ENCODE measurements at places on chromosomes 6 and 20.

DNA sequence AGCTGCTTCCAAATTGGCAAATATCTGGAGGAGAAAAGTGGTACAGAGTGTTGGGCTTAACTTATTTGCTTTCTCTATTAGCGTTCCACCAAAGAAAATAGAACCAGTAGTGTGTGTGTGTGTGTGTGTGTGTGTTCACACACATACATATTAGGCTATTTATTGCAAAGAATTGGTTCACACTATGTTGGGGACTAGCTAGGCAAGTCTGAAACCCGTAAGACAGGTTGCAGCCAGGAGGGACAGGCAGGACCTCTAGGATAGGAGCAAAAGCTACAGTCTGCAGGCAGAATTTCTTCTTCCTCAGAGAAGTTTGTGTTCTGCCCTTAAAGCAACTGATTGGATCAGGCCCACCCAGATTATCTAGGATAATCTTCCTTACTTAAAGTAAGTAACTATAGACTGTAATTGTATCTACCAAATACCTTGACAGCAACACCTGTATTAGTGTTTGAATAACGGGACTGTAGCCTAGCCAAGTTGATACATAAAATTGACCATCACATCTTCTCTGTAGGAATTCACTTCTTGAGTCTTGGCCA is 12.8 kb downstream of the KCTD20 start:
- DNase-seq: no peak

DNA sequence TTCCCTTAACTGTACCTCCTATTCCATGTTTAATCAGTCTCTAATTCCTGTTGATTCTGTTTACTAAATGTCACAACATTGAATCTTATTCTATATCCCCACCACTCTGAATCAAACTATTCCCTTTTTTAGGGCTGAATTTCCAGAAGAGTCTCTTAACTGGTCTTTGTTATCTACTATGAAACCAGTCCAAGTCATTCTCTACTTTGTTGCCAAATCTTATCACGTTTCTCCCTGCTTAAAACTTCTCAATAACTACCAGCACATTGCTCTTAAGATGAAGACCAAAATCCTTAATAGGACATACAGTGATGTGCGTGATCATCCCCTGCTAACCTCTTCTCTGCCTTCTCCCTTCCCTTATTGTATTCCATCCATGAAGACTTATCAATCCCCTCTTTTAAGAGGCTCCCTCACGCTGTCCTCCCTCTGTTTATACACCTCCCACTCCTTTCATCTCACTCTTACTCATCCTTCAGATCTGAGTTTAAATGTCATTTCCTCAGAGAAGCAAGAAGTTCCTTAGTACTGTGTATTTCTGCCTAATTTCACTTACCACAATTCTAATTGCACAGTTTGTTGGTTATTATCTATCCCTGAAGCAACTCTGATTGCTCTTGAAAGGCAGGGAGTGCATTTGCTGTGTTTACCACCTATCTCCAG is 143.0 kb upstream of the AHI1 start:
- DNase-seq: no peak

DNA sequence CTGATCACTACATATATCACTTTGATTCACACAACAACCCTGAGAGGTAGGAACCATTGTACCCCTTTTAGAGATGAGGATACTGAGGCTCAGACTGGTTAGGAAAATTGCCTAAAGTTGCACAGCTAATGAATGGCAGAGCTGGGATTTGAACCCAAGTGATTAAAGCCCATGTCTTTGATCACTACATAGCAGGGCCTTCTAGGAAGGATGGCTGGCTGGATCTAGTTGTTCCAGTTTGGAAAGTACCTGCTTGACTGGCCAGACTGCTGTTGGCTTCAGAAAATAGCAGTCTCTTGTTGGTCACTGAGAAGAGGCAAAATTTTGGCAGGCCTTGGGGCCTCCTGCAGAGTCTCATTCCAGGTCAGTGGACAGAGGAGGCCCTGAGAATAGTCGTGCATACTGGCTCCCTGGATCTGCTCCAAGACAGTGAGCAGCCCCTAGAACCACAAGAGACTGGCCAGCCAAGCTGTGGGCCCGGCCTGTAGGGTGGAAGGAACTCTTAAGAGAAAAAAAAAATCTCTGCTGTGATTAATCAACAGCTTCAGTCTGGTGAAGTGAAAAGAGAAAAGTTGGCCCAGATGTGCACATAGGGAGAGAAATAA is 17.5 kb downstream of the PPARD start:
- no peak for DNase-seq

DNA sequence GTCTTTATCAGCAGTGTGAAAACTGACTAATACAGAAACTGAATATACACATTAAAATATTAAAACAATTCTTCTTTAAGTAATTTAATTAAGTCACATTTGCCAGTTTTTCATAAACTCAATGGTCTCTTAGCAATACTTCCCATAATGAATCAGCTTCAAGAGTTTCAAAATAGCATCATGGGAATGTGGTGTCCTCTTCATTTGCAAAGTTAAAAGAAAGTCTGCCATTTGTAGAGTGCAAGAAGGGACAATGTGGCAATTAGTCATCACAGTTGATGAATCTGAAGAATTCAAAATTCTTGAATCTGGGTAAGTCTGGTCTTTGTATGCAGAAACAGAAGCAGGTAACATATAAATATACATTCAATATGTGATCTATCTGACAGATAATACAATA is 38.7 kb downstream of the SYNE1 start:
- DNase-seq: no peak

GRCh38 chr6:38588631-38589366 is 50.9 kb downstream of the BTBD9 start:
- DNase-seq: no peak

DNA sequence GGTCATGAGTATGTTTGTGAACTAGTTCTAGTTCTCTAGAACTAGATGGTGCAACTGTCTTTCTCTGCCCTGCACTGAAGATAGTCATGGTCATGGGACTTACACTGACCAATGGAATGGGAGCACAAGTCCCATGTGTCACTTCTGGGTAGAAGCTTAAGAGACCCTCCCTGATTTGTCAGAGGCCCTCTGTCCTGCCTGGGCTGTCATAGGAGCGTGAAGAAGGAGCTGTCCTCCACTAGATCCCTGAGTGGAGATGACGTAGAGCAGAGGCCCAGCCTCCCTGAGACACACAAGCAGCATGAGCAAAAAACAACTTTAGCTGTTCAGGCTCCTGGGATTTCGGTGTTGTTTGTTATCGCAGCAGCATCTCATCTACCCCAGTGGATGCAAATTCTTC is 514.5 kb downstream of the PREX1 start:
- no peak for DNase-seq

GRCh38 chr6:132790450-132790849 is 8.0 kb downstream of the SLC18B1 start:
- DNase-seq: no peak

DNA sequence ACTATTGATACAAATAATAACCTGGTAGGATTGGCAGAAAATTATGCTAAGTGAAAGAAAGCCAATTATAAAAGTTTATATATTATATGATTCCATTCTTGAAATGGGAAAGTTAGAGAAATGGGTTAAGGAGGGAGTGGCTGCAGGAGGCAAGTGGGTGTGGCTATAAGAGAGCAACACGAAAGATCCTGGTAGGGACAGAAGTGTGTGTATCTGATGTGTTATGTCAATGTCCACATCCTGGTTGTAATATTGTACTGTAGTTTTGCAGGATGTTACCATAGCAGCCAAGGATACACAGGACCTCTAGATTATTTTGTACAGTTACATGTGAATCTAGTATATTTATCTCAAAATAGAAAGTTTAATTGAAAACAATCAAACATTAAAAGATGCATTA is 46.8 kb downstream of the SNX5 start:
- DNase-seq: no peak

DNA sequence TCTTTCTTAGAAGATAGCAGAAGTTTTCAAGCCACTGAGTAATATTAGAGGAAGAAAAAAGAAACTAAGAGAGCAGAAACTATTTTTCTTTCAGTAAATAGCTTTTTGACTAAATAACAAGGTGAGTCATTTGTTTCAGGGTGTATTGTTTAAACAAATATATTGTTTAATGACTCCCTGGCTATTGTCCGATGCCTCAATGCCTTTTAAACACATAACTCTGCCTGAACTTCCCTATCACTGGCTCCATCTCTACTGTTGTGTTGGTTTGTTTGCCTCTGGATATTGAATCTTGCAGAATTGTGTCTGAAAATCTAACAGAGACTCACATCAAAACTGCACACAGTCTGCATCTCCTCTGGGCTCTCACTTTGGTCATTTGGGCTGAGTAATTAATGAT is 19.6 kb upstream of the CLIC5 start:
- DNase-seq: no peak

DNA sequence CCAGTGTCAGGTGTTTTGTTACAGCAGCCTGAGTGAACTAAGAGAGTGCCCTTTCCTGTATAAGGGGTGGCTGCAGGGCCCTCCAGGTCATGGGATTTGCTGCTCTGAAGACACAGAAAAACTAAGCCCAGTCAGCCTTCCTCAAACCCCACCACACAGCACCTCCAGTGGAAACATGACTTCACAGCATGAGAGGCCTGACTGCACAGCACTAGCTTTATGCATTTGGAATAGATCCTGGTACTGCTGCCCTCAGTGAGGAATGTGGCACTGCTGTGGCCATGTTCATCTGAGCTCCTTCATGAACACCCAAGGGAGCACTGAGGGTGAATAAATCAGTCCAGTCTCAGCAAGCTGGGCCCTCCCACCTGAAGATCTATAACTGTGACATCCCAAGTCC is 296.1 kb upstream of the FOXQ1 start:
- no peak for DNase-seq

GRCh38 chr20:34369265-34369664 is 6.2 kb downstream of the ITCH start:
- DNase-seq: no peak

DNA sequence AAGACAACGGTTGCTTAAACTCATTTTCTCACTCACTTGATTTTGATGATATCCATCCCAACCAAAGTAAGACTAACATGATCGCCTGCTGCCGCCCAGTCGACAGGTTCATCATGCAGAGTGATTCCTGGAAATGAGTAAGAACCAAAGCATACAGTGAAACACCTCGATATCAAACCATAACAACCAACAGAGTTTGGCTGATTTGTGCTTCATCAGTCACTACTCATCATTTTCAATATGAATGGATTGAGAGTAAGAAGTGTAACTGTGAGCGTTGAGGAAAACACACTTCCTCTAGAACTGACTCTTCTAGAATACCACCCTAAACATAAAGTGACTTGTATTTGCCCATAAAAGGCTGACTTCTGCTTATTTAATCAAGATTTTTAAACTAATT is 29.2 kb upstream of the ALDH8A1 start:
- DNase-seq: no peak

GRCh38 chr6:139763468-139764210 is 389.2 kb upstream of the CITED2 start:
- DNase-seq: no peak

GRCh38 chr6:31128093-31128676 is 7.9 kb upstream of the CDSN start:
- peak; percentile 58 for DNase-seq

GRCh38 chr6:33583591-33584155 is 3.6 kb upstream of the BAK1 start:
- peak; percentile 17 for DNase-seq

DNA sequence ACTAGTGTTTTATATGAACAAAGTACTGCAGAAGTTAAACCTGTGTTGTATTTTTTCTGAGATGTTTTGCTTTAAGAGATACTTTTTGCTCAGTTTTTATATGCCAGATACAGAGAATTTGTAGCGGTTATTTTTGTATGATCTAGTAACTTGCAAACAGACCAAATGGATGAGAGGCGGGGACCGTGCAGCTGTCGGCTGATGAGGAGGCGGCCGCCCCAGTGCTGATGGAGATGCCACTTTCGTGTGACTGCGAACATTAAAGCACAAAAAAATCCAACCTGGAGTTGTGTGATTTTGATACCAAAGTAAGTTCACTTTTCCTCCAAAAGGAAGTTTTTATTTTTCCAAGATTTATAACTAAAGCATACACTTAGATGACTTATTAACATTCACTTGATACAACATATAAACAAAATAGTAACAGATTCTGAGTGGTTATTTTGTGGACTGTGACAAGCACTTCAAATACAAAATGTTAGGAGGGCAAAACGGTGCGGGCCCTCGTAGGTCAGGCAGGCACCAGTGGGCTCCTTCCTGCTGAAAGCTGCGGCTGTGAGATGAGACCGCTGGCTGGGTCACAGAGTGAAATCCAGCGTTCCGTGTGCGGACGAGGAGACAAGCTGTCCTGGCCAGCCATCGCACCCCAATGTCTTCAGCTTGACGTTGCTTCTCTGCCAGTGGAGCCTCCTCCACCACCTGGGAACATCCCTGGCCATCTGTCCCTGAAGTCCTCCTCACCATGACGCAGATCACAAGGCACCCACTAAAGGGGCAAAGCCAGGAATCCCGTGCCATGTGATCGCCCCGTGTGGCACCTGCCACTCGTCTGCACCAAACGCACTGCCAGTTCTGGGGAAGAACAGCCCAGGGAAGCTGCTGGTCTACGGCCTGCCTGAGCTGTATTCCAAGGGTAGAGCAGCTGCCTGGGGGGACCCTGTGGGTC is 4.0 kb upstream of the OGFR start:
- DNase-seq: peak; percentile 62

DNA sequence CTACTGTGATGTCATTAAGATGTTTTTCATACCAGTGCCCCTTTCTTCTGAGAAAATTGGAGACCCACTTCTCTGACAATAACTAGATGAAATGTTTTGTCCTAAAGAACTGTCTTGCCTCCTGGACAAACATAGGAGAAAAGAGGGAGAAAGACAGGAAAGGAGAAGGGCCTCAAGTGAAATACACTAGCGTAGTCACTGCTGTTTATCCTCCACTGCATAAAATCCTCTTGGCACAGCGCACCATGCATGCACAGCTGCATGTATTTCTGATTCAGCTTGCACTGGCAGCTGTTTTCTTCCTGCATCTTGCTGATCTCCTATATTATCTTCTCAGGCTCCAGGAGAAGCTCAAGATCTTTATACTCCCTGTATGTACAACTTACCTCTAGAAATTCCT is 158.0 kb upstream of the BMP5 start:
- DNase-seq: no peak

DNA sequence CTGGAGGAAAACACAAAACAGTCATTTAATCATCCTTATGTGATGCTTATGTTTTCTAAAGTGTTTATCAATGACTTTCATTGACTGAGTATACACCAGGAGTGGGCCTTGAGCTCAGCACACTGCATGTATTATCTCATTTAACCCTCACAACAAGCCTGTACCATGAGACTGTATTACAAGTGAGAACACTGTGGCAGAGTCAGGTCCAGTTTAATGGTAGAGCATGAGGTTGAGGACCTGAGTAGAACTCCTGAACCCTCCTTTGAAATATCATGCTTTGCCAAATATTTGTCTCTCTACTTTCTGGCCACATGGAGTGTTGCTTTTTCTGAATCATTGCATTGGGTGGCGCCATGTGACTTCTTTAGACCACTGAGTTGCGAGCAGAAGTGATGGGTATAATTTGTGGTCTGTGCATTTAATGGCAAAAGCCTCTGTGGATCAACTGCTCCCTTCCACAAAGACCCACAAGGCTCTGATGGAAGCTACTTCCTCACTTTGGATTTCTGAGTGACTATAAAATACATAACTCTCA is 65.0 kb upstream of the SIRPG start:
- no peak for DNase-seq

Data from Right ventricle myocardium inferior (tissue), 1 donor.